ENCODE measurements at places on chromosomes 7 and 10.

DNA sequence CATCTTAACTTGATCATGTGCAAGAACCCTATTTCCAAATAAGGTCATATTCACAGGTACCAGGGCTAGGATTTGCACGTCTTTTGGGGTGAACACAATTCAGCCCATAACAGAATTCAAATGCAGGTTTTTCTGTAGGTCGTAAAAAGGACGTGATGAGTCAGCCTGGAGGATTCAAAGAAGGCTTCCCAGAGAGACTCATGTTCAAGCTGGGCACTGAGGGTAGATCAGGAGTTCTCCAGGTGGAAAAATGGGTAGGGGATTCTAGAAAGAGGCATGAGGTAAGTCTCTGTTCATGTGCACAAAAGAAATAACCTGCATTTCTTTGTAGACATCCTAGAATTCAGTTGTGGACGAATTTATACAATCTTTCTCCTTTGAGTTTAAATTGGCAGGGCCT is 160.4 kb downstream of the RPS24 start:
- no peak for DNase-seq

DNA sequence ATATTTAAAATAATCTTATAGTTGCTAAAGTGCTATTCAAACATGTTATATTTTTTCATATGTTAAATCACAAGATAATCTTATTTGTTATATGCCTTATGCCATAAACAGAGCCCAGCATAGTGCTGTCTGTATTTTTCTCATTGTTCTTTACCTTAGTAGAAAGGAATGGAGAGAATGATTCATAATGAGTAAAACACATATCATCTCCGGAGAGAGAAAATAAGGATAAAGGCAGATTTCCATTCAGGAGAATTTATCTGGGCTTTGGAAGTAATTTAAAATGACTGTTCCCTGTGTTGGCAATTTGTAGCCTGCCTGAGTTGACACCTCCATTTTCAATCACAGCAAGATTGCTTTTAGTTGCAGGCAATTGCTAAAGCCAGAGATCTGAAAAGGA is 30.2 kb downstream of the CHN2 start:
- no peak for DNase-seq

- no peak for DNase-seq
Measured at GRCh38 chr10:119498889-119499676, 43.4 kb downstream of the RGS10 start.

GRCh38 chr7:70154521-70155180 is 556.4 kb downstream of the AUTS2 start:
- no peak for DNase-seq

DNA sequence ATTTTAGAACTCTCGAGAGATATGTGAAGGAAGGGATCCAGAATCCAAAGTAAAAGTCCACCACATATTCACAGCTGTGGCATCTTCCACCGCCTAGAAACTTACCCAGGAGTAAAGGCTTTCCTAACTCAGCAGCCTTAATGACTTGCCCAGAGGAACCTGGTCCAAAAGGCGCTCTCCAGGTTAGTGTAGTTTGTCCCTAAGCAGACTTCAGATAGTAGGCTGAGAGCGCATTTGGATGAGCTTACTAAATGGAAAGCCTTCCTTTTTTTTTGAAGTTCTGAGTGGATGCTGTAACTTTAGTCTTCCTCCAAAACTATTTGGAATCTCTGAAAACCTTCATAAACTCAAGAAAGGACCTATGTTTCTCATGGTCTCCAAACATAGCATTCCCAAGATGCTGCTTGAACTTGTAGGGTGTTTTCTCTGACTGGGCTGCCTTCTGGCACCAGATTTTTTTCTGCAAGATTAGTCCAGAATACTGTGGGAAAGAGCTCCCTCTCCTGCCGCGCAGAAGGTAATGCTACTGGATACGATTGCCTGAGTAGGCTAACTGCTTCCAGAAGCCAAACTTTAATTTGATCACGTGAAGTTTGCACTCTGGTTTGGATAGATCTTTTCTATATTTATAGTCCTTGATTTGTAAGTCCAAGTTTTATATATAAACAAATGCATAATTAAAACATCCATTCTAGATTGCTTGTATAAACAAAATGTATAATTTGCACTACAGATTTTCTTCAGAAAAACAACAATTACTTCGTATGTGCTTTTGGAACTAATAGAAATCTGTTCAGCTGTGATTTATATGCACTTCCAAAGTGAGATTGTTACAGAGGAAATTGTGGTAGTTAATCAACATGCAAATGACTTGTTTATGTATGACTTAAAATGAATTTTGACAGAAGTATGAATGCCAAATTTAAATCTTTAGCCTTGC is 19.6 kb upstream of the GPR37 start:
- peak; percentile 62 for DNase-seq

DNA sequence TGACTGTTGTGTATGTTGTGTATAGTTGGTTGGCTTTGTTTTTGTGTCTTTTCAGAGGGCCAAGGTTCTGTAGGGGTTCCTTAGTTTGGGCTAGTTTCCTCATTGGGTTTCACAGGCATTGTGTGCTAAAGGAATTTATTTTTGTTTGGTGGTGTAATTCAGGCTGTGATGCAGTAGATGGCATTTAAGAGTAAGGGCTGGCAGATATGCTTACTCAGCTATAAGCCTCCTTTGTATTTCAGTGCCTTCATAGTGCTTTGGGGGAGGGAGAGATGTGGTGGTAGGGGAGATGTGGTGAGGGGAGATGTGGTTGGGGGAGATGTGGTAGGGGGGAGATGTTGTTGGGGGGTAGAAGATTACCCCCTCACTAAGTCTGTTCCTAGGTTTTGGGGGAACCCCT is 91.7 kb downstream of the SLC25A40 start:
- no peak for DNase-seq

GRCh38 chr10:131314799-131315198 is 3.3 kb upstream of the TCERG1L start:
- DNase-seq = no peak

DNA sequence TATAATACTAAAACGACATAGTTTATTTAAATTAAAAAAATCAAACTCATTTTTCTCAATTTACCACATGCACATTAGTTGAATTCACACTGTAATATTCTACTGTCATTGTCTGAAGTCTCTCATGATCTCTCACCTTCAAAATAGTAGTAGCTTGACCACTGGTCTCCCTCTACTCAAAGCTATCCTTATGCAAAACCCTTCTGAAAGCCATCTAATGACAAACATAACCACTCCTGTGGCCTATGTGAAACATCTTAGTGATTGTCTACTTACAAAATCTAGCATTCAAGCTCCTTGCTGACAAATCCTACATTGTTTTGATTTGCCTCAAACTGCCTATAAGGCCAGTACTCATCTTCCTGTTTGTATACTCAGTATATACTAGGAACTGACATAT is 606.0 kb upstream of the GHITM start:
- no peak for DNase-seq

GRCh38 chr7:77306231-77307067 is 106.8 kb upstream of the FGL2 start:
- peak; percentile 44 for DNase-seq

- peak; percentile 25 for DNase-seq
Measured at GRCh38 chr10:1550291-1550595, 187.1 kb downstream of the ADARB2 start.

- no peak for DNase-seq
Measured at GRCh38 chr10:29435809-29436501, 147.1 kb downstream of the LYZL1 start.

GRCh38 chr10:117936141-117936540 is 110.6 kb downstream of the RAB11FIP2 start:
- DNase-seq = no peak

DNA sequence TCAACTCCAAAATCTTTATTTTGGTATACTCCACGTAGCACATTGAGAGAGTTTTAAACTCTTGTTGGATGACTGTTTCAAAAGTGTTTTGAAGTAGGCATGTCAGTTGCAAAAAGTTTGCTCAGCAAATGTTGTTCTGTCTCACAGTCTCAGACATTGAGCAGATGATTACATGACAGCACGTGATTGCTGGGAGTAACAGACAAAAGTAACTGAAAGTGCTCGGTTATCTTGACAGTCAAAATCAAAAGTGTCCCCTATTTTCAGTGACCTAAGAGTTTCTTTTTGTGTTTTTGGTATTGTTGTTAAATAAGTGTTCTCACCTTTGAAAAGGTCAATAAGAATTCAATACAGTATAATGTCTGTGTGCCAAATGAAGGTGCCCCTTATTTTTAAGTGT is 84.3 kb downstream of the CFTR start:
- DNase-seq = no peak

GRCh38 chr10:58177362-58177947 is 90.2 kb downstream of the IPMK start:
- DNase-seq = no peak

GRCh38 chr7:29494350-29494749 is 69.3 kb upstream of the PRR15 start:
- DNase-seq = no peak
